ENCODE measurements at places on chromosomes 1 and 21.

DNA sequence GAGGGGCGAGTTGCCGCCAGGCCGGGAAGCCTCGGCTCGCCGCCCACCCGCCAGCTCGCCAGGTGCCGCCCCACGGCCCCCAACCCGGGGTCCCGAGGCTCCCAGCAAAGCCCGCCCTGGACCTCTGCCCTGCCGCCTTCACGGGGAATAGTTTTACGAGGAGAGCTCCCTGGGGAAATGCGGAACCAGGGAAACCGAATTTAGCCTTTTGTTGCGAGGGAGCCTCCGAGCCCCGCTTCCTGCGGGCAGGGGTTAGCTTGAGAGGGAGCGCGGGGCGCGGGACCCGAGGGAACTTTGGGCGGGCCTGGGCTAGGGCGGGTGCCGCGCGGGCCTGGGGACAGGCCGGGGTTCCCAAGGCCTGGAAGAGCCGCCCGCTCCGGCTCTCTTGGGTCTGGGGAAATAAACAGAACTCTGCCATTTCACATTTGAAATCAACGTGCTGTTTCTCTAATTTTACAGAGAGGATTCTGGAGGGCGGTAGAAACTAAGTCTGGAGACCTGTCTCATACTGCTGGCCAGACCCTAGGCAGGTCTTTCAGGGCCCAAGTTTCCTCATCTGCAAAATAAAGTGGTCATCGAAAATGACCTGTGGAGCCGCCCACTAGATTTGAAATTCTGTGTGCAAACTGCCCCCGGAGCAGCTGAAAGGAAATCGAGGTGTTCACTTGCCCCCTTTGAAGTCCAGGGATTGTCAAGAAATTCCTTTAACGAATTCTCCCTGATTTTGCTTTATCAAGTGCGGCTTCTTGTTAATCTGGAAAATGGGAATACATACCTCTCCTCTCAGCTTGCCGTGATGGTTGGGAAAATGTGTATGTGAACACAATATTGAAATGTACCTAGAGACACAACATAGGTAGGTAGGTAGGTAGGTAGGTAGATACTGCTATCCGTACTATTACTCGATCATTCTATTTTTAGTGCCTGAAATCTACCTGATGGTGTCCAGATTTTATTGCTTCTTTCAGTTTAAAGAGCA, 749 bp upstream of the GLUL start:
- peak; percentile 1 for DNase-seq

- DNase-seq = no peak
Observed at GRCh38 chr1:206651958-206652890, 16.9 kb downstream of the DYRK3 start.

DNA sequence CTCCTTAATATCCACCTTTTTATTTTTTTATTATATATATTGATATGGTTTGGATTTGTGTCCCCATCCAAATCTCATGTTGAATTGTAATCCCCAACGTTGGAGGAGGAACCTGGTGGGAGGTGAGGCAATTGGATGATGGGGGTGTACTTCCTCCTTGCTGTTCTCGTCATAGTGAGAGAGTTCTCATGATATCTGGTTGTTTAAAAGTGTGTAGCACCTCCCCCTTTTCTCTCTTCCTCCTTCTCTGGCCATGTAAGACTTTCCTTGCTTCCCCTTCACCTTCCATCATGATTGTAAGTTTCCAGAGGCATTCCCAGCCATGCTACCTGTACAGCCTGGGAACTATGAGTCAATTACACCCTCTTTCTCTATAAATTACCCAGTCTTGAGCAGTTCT, 22.7 kb upstream of the CCSAP start:
- DNase-seq = no peak

DNA sequence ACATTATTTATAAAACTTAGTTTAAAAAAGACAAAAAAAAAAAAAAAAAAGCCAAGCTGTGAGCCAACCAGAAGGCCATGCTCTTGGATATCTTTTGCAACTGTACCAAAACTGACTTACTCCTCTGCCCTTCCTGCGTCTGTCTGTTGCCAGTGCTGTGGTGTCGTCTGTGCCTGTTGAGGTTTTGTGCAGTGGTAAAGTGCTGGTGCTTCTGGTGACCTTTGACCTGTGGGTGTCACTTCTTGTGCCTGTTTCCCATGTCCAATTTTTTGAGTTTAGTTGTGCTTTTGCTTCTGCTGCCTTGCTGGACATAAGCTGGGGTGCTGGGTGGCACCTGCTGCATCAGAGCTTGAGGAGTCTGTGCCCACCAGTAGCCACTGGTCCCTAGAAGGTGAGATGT, 41.4 kb downstream of the RNF187 start:
- no peak for DNase-seq

- no peak for DNase-seq
Observed at GRCh38 chr1:210298936-210299335, 29.8 kb upstream of the HHAT start.

DNA sequence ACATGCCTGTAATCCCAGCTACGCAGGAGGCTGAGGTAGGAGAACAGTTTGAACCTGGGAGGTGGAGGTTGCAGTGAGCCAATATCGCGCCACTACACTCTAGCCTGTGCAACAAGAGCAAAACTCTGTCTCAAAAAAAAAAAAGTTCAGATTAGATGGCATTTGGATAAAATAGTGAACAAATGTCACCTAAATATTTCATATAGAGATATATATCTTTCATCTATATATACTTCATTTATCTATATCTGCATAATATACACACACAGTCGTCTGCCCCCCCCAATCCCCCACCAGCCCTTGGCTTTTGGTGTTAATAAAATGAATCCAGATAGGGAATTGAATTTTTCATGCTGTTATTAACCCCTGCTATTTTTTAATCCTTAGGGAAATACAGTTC, 5.0 kb downstream of the PPP1R15B start:
- DNase-seq = no peak

DNA sequence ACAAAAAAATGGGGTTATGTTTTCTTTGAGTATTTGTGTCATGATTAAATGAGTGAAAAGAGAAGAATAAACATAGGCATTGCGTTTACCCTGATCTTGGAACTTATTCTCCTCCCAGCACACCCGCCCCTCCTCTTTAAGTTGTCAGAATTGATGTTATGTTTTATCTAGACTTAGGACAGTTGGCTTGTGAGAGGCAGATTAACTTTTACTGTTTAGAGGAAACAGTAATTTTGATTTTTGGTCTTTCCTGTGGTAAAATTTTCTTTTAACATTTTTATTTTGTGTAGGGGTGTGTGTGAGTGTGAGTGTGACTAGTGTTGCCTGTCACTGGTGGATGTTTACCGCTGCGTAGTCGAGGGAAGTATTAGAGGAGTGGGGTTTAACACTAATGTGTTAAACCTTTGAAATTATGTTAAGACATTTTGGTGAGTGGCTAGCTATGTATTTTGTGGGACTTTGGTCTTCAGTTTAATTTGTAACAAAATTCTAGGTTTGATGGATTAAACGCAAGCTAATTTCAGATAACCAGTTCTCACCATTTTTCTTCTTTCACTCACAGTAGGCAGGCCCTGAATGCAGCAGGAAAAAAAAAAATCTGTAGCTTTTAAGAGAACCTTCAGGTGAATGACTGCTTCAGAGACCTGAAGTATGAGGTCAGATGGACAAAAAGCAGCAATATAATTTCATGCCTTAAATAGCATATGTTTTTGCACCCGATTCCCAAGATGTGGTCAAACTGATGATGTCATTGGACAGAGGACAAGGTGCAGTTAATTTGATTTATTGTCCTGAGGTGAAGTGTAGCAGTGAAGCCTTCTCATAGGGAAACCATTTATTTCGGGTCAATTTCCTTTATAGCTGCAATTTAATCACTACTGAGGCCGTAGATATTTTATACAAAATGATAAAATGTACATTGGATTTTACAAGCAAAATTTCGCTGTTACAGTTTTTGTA, 2.7 kb downstream of the POU2F1 start:
- DNase-seq = no peak

- no peak for DNase-seq
Observed at GRCh38 chr1:192967211-192967877, 91.8 kb downstream of the UCHL5 start.

DNA sequence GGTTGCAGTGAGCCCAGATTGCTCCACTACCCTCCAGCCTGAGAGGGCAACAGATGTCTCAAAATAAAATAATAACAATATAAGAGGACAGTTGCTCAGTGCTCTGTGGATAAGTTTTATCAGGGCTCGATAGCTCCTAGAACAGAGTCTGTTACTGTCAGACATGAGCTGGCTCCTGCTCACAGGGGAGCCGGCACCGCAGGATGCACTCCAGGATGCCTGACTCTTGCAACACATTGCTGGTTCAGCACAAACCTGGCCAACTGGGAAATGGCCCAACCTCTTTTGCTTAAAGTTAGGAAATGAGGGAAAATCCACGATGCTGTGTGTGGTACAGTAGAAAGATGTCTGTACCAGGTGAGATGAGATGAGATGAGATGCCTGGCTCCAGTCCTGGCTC, 5.8 kb upstream of the CTSE start:
- DNase-seq = no peak

DNA sequence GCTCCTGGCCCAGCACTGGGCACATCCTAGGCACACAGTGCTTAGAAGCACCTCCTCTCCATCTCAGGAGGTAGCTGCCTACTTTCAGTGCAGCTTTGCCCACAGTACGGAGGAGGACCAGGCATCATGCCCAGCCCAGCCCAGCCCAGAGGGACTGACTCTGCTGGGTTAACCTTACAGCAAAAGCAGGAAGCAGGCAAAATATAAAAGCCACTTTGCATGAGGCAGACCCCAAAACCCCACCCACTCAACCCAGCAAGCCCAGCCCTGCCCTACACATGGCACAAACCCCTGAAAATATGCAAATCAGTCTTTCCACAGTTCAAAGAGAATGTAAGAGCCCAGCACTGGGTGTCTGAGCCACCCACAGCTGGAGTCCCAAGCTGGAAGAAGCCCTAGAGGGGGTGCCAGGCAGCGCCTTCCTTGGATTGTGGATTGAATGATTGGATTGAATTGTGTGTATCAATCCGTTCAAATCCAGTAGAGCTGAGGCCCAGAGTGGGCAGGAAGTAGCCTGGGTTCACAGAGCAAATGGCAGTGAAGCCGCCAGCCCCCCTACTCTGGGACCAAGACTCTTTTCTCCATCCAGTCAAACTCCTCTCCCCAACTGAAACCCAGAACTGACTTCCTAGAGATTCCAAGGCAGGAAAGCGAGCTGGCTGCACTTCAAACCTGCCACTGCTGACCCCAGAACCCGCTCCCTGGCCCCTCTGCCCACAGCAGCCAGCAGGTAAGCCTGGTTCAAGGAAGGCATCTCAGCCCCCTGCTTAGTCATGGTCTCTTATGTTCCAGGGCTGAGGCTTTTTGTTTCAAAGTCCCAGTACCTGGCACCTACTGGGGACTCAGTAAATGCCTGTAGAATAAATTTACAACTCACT, 117.7 kb downstream of the LACTBL1 start:
- DNase-seq = no peak

- DNase-seq = no peak
Observed at GRCh38 chr1:59674595-59674994, 140.2 kb upstream of the HOOK1 start.

DNA sequence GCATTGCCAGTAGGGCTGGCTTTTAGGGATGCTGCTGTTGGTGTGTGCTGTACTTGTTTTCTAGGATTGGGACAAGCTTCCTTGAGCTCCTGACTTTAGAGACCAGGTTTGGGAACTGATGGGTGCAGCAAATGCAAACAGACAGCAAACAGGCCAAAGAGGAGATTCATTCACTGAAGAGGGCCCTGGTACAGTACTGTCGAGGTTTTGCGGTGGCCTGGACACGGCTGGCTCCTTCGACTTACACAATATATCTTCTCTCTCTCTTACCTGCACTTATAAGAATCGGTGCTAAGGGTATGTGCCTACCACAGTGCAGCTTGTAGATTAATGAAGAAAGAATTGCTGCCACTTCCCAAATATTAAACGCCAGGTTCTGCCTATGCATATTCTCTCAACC, 44.6 kb downstream of the ATP1A1 start:
- DNase-seq = no peak

DNA sequence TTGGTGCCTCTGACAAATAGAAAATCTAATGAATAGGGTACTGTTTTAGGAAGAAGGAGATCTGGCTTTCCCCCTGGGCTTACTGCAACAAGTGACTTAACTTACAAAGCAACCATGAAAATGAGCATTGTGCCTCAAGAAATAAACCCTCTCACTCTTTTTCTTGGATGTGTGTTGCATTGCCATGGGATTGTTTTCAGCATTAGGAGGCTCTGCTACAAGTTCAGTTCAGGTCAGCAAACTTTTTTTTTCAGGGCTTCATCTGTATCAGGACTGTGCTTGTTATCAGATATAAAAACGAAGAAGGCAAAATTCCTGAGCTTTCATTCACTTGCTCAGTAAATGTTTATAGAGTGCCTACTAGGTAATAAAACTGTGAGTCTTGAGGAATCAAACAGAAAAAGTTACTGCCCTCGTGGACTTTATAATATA, 37.8 kb upstream of the DOCK7 start:
- no peak for DNase-seq

DNA sequence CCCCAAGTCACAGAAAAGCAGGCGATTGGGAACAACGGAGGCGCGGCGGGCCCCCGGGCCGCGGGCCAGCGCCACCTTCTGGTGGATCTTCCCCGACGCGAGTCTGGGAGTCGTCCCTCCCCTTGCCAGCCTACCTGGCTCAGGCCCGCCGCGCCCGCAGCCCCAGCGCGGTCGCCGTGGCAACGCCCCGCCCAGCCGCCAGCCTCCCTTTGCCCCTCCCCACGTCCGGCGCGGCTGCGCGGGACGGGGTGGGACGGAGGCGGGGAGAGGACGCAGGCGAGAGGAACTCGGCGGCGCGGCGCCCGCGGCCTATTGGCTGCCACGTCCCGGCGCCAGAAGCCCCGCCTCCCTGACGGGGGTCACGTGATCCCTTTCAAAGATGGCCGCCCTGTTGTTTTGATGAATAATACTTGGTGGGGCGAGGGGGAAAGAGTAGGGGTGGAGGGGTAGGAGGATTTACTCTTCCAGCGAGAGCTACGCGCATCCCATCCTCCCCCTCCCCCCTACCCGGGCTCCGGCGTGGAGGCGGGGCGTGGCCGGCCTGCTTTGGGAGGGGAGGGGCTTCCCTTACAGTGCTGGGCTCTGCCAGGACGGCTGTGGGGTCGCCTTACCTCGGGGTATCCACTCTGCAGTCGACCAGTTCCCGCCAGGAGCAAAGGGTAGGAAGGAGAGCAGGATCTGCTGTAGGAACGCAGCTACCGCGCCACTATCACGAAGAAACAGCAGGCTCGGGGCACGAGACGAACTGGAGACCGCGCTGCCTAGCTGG, at the start of gene UBE4B:
TSS of gene UBE4B (plus strand) at position 369 of the 769 bp plus-strand sequence. CDS start 713 bp downstream, outside the sequence.
- DNase-seq = peak; percentile 96

- DNase-seq = no peak
Observed at GRCh38 chr1:63732666-63733065, 41.2 kb upstream of the ROR1 start.

GRCh38 chr1:42178249-42178648, 13.7 kb upstream of the GUCA2A start:
- no peak for DNase-seq
